ENCODE measurements at places on chromosomes 4 and X. TPM values are rescaled to one million over a fixed set of nuclear protein-coding genes. Genes with fewer than 3 reads are reported as not detected.
A peak's percentile ranks its signal among the peaks of the same experiment; 100 is the strongest.

NPNT gene
- total RNA-seq = not detected

TCEAL8 gene
- 128 TPM for total RNA-seq

GPRASP1 gene
- 0.43 TPM for total RNA-seq

DNA sequence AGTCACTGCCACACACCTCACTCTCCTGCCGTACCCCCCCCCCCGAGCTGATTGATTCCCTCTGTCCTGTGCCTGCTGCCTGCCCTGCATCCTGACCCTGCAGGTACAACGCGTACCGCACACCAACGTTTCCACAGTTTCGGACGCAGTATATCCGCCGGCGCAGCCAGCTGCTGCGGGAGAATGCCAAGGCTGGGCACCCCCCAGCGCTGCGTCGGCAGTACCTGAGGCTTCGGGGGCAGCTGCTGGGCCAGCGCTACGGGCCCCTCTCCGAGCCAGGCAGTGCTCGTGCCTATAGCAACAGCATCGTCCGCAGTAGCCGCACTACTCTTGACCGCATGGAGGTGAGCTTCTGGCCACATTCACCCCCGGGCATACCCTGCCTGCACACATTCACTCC is 1.3 kb downstream of the WDR13 start:
- DNase-seq = no peak

DNA sequence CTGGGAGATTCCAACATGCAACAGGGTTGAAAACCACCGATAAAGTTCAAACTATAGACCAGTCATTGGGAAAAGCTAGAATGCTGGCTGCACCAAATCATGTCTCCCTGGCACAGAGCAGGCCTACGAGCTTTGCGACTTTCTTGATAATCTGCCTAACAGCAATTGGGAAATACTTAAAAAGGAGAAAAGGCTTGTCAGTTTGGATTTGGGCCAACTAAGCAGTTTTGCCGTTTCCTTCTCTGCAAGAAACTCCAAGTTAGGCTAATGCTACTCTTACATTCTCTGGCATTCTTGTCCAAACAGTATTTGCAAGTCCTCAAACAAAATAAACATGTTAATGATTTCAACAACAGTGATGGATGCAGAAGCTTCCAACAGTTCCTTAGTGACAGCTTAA is 87.9 kb downstream of the PDK3 start:
- no peak for DNase-seq

DNA sequence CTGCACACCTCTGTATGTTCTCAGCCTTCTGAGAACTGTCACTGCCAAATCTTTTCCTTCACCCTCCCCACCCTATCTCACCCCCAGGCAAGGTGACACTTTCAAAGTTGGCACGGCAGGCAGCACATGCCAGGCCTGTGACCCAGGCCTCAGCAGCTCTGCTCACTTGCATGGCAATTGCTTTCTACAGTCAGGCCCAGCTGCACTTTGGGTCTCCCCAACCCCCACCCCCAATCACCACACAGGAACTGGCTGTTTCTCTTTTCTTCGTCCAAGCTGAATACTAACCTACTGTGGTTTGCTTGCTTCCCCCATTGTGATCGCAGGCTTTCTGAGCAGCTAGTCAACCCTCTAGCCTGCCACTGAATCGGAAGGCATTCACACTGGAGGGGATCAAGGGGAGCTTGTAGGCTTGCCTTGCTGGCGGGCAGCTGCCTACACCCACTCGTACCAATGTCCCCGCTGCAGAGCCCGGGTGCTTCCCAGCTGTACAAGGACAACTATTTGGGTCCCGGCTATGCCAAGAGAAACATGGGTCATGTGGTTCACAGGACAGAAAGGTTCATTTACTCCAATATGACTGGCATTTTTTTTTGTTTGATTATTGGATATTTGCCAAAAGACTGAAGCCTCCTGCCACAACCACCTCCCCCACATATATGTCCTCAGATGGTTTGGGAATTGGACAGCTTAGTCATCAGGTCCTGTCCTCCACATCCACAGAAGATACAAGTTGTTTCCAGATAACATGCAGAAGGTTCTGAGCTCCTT is 28.1 kb downstream of the SLC25A43 start:
- no peak for DNase-seq

DNA sequence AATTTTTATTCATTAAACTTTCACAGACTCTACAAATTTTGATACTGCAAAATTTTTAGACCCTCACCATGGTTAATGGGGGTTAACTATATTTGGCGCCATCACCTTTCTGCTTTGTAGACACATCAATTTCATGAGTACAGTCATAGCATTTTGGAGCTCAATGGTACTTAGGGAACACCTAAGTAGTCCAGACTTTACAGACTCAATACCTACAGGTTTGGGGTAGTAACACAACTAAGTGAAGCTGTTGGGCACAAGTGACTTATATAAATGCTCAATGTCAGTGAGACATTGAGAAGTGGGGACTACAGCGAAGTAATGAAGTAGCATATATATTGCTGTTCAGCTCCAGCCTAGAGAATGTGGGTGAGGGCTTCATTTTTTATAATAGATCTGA is 7.5 kb downstream of the GPRIN3 start:
- DNase-seq = peak; percentile 37

DNA sequence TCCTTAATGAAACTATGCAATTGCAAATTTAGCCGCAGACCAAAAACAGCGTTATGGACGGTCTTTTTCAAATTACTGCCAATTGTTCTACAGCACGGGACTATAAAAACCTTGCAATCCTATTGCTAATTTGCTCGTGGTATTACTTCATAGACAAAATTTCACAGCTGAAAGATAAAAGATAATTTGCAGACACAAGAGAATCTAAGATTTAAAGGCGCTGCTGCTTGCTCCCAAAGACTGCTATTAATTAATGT is 1.4 kb upstream of the CAMK2D start:
- DNase-seq = no peak

GRCh38 chrX:39841604-39842003 is 256.2 kb downstream of the BCOR start:
- no peak for DNase-seq

DNA sequence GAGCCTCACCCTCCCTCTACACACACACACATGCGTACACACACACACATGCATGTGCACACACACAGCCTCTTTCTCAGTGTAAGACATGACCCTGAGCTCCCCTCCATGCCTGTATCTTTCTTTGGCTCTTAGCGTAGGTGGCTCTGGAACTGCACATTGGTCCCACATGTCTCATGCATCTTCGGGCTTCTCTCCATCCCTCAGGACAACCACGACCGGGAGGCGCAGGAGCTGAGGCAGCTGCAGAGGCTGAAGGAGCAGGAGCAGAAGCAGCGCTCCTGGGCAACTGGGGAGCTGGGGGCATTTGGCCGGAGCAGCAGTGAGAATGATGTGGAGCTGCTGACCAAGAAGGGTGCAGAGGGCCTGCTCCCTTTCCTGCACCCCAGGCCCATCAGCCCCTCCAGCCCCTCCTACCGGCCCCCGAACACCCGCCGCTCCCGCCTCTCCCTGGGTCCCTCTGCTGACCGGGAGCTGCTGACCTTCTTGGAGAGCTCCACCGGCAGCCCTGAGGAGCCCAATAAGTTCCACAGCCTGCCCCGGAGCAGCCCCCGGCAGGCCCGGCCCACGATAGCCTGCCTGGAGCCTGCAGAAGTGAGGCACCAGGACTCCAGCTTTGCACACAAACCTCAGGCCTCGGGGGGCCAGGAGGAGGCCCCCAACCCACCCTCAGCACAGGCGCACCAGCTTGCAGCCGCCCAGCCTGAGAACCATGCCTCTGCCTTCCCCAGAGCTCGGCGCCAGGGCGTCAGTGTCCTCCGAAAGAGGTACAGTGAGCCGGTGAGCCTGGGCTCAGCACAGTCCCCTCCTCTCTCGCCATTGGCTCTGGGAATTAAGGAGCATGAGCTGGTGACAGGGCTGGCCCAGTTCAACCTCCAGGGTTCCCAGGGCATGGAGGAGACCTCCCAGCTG is 38.6 kb downstream of the FHDC1 start:
- DNase-seq = no peak

DNA sequence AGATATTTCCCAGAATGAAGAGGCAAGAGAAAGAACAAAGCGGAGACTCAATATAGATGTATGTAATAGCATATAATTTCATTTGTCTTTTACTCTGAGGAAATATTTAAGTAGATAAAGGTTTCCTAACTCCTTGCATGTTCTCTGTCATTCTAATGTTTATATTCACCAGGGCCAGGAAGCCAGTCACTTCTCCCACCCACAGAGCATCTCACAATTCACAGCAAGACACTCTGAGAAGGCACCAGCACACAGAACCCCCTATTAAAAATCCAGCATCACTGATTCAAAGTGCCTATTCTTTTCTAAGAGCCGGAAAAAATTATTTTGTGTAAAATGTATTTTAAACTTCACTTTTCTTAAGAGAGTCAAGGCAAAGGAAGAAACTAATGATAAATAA is 927.1 kb downstream of the C4orf33 start:
- DNase-seq = no peak

- DNase-seq = no peak
Measured at GRCh38 chr4:78975865-78976264, 36.6 kb upstream of the PAQR3 start.

DNA sequence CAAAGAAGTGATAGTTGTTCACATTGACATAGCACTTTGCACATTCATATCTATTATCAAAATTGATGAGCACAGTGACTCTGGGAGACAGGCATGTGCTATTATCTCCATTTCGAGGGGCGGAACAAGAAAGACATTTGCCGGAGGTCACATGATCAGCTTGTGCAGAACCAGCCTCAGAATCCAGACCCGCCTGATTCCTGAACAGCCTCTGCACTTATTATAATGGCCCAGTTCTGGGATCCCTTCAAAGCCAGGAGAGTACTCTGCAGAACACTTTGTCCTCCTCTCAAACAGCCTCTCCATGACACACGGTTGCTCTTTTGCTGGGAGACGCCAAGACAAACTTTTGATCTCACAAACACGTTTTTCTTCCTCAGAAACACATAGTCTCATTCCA is 48.4 kb downstream of the RWDD4 start:
- no peak for DNase-seq

DNA sequence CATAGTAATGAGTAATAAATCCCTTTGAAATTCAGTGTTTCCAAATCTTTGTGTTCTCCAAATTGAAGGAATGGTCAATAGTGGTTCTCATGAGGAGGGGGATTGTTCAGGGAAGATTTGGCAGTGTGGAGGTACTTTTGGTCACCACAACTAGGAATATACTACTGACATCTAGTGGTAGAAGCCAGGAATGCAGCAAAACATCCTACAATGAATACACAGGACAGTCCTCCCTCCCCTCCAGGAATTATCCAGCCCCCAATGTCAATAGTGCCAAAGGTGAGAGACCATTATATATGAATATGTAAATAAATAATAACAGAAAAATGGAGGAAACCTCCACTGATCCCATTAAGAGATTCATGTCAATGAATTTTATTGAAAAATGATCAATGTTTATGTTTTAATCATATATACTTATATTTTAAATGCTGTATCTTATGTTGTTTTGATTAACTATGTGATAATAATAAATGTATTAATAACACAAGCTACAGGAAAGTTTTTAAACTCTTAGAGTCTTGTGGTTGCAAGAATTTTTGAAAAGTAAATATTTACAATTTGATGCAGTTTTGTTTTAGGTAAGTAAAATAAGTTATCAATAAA is 14.4 kb upstream of the FAM9A start:
- DNase-seq = peak; percentile 41

Measured in G401 (cell line).